Effector CD8-positive, alpha-beta T cell (primary cell): ENCODE measurements at places on chromosomes 6 and 20.

DNA sequence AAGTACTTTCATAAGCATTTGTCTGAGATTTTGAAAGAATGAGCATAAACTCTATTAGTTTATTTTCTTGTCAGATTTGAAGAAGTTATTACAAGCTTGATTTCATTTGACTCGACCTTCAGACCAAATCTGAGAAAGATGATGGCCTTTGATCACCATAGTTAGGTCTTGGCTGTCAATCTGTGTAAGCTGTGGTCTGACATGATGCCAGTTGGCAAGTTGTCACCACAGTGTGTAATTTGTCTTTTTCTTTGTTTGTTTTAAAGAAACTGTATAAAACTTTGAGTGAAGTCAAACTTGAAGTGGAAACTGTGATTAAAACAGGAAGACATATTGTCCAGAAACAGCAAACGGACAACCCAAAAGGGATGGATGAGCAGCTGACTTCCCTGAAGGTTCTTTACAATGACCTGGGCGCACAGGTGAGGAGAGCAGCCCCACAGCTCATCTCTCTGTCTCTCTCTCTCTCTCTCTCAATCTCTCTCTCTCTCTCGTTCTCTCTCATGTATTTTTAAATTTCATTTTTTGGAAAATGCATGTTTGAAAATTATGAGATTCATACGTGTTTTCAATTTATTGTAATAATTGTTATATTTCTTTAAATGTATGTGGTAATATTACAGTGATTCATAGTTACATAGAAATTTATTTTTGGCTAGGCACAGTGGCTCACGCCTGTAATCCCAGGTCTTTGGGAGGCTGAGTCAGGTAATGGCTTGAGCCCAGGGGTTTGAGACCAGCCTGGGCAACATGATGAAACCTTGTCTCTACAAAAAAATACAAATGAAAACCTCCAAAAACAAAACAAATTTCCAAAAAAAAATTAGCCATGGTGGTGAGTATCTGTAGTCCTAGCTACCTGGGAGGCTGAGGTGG lies 208.1 kb downstream of the UTRN start:
- DNase-seq = no peak

DNA sequence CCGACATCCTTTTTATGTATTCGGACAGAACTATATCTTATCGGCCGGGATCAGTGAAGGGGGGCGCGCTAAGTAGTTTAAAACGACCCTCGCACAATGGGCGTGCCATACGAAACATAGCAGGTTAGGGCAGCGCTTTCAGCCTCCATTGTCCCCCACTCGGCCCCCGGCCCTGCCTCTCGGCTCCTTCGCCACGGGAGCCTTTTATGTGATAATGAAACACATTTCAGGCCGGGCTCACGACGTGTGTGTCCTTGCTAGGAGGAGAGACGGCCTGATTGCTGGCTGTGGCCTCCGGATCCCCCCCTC lies 5.3 kb downstream of the FOXA2 start:
- no peak for DNase-seq

- DNase-seq = no peak
These were observed 93.7 kb downstream of the PPP1R14C start for GRCh38 chr6:150236544-150236943.

DNA sequence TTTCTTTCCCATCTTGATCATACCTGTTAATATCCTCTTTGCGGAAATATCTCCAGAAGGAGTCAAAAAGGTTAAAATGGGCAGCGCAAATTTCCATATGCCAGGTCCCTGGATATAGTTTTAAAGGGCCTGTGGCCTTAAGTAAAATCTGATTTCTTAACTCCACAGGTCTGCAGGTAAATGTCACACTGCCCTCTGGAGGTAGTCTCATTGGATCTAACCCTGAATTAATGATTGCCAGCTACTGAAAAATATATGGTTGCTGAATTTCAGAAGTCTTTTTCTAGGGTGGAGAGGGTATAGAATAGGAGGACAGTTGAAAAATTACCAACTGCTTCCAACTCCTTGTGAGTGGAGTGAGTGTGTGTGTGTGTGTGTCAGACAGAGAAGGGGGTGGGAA lies 8.5 kb downstream of the MOXD1 start:
- no peak for DNase-seq

- DNase-seq = no peak
These were observed 14.9 kb downstream of the NT5E start for GRCh38 chr6:85464722-85465150.
